ENCODE measurements at places on chromosomes 2 and 18.

DNA sequence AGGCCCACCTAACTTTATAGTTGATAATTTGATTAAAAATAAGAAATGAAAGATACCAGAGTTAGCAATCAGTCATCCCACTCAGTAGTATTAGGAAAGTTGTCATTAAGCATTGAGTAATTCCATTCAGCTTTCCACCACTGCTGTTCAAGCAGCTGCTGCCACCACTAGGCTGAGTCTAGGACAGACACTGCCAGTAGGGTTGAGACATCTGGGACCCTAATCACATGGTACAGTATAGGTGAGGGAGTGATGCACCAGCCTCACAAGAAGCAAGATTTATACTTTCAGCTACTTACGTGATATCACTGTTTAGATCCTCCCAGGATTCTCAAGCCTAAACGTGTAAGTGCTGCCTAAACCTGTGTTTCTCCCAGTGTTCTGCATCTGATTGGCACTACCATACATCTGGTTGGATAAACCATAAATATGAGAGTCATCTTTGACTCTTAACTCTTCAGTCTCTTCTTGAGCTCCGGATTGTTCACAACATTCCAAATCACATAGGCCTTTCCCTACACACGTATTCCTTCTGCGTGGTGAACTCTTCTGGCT lies 3.2 kb downstream of the UBXN4 start:
- no peak for DNase-seq

- no peak for DNase-seq
Measured at GRCh38 chr2:60671966-60672365, 84.1 kb upstream of the PAPOLG start.

- DNase-seq, result no peak
Measured at GRCh38 chr2:55162284-55163006, 69.6 kb downstream of the CLHC1 start.

GRCh38 chr2:56288838-56289580 lies 105.2 kb downstream of the CCDC85A start:
- no peak for DNase-seq

GRCh38 chr2:113720167-113720566 lies 36.3 kb downstream of the SLC35F5 start:
- DNase-seq, result no peak

DNA sequence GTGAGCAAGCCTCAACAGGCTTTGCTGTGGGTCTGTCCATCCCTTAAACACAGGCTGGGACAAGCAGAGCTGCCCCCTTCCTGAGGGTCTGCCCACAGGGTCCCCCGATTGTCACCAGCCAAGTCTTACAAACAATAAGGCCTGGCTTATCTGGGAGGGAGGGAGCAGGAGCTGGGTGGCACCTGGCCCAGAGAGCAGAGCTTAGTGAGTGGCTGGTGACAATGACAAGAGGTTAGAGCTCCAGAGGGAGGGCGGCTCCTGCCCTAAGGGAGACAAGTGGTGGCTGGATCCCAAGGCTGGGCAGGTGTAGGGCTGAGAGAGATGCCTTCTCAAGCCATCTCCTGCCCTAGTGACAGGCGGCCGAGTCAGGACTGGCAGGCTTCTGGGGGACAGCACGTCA lies 125.5 kb downstream of the KLHL29 start:
- no peak for DNase-seq

DNA sequence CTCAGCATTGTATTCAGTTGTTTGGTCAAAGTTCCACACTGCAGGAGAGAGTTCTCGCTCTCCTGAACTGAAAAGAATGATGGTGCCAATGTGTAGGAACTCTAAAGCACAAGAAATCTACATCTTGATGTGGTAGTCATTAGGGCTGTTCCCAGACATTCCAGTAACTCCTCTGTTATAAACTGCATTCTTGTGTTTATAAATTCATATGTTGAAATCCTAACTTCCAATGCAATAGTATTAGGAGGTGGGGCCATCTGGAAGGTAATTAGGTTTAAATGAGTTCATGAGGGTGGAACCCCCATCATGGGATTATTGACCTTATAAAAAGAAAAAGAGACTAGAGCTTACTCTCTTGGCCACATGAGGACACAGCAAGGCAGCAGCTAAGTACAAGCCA lies 239.6 kb downstream of the CDH20 start:
- no peak for DNase-seq

GRCh38 chr18:53509886-53510285 lies 714.6 kb downstream of the MBD2 start:
- DNase-seq, result no peak

DNA sequence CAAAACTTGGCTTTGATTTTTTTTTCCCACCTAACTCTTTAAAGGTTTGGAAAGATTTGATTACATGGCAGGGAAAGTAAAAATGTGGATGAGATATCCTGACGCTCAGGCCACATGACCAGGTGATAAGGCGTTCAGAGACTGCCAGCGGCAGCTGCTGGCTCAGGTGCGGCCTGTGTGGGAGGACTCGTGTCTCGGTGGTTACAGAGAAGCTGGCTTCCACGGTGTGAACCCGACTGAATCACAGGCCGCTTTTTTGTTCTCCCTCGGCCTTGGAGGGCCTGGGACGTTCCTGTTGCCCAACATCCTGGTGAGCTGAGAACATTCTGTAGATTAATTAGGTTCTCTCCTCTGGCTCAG lies 124.2 kb upstream of the ZNF516 start:
- DNase-seq, result no peak

DNA sequence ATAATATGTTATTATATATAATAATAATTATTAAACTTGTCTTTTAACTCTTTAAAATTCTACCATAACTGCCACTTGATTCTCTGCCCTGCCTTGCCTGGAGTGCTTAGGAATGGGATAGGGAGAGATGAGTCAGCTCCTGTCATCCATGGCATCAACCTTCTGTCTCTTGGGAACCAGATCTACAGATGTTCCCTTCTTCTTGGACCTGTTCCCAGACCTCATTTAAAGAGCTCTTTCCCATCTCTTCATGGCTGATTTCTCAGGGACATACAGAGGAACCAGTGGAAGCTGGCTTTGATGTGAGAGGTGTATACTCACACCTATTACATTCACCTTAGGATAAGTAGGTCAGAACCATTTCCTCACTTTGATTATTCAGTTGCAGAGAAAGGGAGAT lies 155.3 kb upstream of the MYO3B start:
- no peak for DNase-seq

- DNase-seq, result no peak
Measured at GRCh38 chr2:232418466-232419244, 12.0 kb downstream of the ALPG start.

DNA sequence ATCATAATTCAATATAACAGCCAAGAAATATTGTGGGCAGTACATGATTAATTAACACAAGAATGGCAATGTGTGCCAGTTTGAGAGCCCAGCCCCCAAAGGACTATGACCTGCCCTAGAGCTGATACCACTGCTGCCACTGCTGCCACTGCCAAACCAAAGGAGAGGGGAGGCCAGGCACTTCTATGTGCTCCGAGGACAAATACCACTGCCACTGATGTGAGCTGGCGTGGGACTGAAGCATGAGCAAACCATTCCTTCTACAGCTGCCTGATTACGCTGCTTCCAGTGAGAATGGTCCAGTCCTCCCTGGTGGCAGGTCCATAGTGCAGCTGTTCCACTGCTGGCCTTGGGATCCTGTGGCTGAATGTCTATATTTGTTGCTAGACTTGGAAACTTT lies 392.2 kb downstream of the CCDC85A start:
- no peak for DNase-seq

- no peak for DNase-seq
Measured at GRCh38 chr2:142872882-142873724, 4.4 kb upstream of the KYNU start.

- no peak for DNase-seq
Measured at GRCh38 chr2:240556553-240557100, 1.2 kb downstream of the ANKMY1 start.

DNA sequence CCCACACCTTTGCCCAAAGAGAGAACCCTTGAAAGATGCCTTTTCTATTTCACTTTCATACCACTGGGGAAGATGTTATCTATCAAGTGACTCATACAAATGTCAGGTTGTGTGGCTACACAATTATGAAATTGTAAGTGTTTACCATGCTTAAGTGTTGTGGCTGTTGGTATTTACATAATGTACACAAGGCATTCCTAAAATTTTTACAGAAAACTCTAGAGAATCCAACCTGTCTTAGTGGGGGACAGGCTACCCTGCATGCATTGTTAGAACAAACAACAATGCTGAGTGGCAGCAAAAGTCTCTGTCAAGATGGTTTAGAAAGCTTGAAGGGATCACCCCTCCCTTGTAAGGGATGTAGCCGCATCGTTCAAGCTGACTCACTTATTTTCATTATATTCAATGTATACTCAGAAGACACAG lies 5.5 kb upstream of the MGAT4A start:
- no peak for DNase-seq

DNA sequence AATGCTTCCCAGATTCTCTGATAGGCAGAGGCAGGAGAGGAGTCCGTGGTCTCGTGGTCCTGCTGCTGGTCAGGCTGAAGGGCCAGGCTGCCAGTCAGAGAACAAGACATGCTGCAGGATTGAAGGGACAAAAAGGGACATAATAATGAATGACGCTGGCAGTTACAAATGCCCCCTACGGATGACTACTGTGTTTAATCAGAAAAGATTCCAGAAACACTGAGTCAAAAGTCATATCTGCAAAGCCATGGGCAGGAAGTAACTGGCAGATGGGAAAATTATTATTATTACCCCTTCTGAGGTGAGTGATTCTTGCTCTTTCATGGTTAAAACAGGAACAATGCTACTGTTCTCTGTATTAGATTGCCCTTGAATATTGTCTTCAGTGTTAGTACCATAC lies 19.0 kb downstream of the LCT start:
- DNase-seq, result no peak

GRCh38 chr2:19046986-19047780 lies 311.2 kb downstream of the OSR1 start:
- no peak for DNase-seq

- peak; percentile 21 for DNase-seq
Measured at GRCh38 chr2:56749152-56749752, 565.5 kb downstream of the CCDC85A start.

DNA sequence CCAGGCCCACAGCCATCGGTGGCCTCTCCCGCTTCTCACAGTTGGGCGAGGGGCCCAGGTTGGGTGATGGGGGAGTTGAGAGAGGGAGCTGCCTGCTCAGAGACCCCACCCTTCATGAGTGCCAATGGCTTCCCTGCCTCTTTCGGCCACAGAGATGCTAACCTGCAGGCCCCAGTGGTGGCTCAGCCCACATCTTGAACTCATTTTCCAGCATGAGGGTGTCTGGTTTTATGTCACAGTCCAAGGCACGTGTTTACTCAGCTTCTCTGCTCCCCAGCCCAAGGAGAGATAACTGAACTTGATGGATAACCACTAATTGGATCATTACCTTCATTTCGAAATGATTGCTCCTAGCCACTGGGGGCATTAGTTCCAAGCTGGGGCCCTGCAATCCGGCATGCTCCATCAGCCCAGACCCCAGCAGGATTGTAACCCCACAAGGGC lies 45.9 kb upstream of the SIX2 start:
- no peak for DNase-seq

DNA sequence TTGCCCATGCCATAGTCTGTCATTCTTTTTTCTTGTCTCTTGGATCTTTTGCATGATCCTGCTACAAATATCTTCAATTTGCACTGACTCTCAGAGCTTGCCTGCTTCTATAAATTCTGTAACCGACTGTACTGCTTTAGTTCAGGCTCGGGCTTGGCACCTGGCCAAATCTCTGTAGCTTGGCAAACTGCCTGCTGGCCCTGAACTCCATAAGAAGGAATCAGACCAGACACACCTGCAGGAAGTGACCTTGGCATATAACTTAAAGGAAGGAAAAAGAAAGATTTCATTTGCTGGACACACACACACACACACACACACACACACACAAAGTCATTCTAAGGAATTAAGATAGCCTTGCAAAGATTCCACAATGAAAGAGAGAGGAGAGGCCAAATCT lies 291.2 kb upstream of the DDX18 start:
- no peak for DNase-seq

- no peak for DNase-seq
Measured at GRCh38 chr18:31603315-31603714, 11.6 kb downstream of the TTR start.

DNA sequence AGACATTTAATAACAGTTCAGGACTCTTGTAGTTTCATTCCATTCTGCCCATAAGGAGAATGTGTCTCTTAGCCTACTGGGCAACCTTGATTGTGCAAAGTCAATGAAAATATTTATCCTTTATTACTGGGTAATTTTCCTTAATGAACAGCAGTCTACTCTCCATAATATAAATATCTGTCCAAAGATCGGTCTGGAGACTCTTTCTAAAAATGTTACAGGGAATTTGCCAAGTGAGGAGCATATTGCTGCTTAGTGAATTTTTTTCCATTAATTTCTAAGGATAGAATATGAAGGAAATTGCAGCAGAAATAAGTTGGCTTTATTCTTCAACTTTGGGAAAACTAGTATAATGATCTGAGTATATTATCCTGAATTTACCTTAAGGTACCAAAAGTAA lies 817.1 kb upstream of the FSHR start:
- no peak for DNase-seq

DNA sequence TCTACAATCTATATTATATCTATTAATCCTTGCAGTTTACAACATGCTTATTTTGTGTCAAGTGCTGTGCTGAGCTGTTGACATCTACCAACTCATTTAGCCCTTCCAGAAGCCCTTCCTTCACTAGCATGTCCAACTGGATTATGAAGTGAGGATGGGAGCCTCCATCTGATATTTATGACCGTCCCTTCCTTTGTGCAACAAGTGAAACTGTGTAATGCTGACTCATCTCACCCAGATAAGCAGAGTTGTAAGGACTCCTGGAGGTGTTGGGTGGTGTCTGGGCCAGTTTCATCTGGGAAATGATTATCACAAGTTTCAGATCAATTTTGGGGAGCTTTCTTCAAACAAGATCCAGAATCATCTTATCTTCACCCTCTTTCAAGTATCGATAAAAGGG lies 156.6 kb upstream of the ETAA1 start:
- DNase-seq, result no peak

DNA sequence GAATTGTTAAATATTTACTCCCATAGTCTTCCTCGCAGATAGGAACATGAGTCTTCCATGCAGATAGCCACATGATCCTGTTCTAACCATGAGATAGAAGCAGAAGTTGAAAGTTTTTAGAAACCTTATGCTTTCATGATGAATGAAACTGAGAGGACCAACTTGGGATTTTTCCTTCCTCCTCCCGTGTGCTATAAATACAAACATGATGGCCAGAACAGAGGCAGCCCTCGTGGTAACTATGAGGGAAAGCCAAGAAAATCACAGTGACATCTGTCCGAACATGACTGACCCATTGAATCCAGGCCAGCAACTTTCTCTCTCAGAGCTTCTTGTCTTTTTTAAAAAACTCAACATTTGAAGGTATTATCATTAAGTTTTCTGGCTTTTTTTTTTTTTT lies 78.5 kb downstream of the ACAA2 start:
- DNase-seq, result no peak

DNA sequence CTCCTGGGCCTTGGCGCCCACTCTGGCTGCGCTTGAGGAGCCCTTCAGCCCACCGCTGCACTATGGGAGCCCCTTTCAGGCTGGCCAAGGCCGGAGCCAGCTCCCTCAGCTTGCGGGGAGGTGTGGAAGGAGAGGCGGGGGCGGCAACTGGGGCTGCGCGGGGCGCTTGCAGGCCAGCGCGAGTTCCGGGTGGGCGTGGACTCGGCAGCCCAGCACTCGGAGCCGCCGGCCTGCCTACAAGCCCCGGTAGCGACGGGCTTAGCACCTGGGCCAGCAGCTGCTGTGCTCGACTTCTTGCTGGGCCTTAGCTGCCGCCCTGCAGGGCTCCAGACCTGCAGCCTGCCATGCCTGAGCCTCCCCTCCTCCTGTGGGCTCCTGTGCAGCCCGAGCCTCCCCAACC lies 141.5 kb upstream of the SLC39A10 start:
- no peak for DNase-seq

GRCh38 chr18:56568986-56569385 lies 69.4 kb downstream of the TXNL1 start:
- no peak for DNase-seq
